Umbilical cord (tissue), 2 donors: ENCODE measurements at places on chromosomes 11 and 22.

GRCh38 chr11:11450744-11451362 is 97.8 kb upstream of the CSNK2A3 start:
- DNase-seq, result peak; percentile 94

- no peak for DNase-seq
These were observed 17.0 kb upstream of the NECTIN1 start for GRCh38 chr11:119745776-119746535.

DNA sequence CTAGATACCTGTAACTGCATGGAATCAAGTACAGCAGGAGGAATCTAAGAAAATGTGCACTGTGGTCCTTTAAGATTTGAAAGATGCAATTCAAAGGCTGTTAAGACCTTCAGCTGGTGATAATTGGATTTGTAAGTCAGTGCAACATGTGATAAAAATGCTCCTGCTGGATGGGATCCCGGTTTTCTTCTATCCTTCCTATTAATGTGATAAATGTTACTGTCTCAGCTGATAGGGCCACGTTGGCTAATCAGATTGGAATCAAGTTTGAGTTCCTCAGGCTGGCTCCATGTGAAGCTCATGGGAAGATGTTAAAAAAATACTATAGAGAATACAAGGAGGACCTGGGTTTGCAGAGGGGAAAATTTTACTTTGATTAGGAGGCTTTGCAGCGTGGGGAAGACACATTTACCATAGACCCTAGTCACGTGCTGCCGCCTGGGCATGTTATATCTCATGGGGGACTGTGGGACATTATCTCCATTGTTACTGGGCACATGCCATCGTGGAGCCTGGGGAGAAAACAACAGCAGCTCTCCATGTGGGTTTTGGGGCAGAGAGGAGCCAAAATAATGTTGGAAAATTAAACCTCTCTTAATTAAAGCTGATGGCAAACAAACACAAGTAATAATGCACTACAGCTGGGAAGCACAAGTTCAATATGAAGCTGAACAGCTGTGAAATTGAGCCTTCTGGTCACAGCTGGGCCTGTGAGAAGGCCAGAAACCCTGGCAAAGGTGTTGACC is 652.5 kb downstream of the NTM start:
- DNase-seq, result peak; percentile 24

- DNase-seq, result no peak
These were observed 240.0 kb downstream of the NXPE2 start for GRCh38 chr11:114918286-114918685.

DNA sequence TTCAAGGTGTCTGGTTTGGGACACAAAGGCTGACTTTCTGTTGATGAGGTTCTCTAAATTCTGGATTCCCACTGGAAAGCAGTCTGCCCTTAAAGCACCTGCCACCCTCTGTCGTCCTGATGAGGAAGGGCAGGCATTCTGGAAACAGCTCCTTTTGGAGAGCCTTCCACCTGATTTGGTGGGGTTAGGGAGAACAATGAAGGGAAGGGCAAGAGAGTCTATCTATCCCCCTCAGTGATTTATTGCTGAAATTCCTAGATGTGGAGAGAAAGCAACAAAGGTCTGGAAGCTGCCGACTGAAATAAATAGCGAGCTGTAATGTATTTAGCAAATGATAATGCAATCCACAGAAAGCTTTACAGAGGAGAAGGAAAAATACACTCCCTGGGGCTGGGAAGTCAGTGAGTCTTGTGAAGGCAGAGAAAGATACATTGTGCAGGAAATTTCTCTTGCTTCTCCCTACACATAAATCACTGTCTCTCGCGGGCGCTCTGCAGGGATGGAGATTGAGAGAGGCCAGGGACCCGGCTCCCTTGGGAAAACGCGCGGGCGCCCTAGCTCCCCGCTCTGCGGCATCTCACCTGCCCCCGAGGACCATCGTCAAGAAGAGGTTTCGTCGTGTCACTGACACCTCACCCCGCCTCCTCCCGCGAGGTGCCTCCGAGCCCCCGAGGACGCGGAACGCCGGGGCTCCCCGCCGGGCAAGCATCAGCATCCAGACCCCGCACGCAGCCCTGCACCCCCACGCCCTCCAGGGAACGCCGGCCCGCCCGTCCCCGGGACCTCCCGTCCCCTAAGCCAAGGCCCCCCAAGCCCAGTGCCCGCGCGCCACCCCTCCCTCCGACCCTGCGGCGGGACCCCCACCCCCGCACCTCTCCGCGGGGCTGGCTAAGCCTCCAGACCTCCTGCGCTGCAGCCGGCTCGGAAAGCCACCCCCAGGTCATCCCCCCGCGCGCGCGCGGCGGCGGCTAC is 673 bp downstream of the CDON start:
- DNase-seq, result peak; percentile 56

DNA sequence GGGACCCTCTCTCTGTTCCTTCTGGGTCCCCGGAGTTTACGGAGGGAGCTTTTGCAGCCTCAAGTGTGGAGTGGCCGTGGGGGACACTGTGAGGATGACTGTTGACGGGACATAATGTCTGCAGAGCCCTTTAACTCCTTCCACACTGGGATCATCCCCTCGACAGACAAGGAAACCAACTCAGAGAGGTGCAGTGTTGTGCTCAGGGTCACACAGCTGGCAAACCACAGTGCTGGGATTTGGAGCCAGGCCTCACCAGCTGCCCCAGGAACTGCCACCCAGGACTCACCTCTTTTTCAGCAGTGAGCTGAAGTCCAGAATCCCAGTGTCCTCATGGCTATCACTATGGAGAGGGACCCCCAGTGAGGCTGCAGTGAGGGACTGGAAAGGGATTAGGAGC is 5.4 kb downstream of the MYBPC3 start:
- no peak for DNase-seq

GRCh38 chr11:17643506-17644405 is 75.6 kb upstream of the MYOD1 start:
- no peak for DNase-seq

GRCh38 chr22:19430890-19431541 is 517 bp downstream of the HIRA start:
- DNase-seq, result peak; percentile 18

DNA sequence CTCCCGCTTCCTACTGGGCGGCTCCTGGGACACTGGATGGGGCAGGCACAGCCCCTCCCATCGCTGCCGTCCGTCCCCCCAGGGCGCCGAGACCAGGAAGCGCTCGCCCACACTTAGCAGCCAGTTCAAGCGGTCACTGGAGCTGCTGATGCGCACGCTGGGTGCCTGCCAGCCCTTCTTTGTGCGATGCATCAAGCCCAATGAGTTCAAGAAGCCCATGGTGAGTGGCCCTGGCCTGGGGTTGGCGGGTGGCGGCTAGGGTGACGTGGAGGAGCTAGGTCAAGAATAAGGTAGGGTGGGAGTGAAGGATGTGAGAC is 44.6 kb downstream of the MYO7A start:
- DNase-seq, result no peak

DNA sequence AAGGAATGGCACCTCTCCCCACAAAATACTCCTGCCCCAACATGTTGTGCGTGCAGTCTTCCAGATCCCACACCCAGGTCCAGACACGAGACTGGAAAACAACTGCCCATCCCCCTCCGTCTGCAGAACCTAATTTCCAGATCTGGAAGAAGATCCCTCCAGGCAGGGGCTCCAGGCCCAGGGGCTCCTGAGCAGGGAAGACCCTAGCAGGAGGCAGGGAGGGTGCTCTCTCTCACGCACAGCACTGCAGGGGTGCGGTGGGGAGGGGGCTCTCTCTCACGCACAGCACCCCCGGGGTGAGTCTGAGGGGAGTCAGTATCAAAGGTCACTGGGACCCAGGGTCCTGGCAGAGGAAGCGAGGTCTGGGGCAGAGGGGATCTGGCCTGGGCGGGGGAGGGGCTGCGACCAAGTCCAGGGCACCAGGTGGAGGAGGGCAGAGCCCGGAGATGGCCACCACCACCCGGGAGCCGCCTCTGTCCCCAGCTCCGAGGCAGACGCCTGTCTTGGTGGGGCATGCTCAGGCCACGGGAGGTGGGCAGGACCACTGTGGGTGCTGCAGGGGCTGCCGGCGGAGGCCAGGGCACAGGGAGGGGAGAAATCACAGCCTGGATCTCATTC is 1.7 kb downstream of the MLC1 start:
- peak; percentile 52 for DNase-seq

- no peak for DNase-seq
These were observed 67.2 kb downstream of the SLC17A6 start for GRCh38 chr11:22405377-22405776.

DNA sequence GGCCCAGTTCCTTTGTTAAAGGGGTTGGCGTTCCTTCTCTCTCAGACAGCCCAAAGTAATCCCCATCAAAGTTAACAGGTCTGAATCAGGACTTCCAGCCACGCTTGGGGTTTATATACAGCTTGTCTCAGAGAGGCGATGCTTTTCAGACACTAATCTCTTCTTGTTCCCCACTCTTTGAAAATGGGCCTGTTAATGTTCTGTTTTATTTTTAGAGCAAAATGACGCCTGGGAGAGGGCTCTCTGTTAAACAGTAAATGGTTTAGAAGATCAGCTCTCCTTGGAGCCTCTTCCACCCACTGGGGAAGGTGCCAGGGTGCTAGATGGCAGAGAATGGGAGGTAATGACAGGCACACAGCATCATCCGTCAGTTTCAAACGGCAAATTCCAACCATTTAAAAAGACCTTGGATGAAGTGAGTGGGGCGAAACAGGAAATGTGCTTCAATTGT is 235.9 kb upstream of the NARS2 start:
- DNase-seq, result peak; percentile 85

- DNase-seq, result no peak
These were observed 7.4 kb upstream of the RCE1 start for GRCh38 chr11:66835768-66836405.

- peak; percentile 61 for DNase-seq
These were observed 19.7 kb upstream of the SLC3A2 start for GRCh38 chr11:62860835-62861563.

- DNase-seq, result no peak
These were observed 1074.9 kb downstream of the FAM181B start for GRCh38 chr11:81658722-81659121.

DNA sequence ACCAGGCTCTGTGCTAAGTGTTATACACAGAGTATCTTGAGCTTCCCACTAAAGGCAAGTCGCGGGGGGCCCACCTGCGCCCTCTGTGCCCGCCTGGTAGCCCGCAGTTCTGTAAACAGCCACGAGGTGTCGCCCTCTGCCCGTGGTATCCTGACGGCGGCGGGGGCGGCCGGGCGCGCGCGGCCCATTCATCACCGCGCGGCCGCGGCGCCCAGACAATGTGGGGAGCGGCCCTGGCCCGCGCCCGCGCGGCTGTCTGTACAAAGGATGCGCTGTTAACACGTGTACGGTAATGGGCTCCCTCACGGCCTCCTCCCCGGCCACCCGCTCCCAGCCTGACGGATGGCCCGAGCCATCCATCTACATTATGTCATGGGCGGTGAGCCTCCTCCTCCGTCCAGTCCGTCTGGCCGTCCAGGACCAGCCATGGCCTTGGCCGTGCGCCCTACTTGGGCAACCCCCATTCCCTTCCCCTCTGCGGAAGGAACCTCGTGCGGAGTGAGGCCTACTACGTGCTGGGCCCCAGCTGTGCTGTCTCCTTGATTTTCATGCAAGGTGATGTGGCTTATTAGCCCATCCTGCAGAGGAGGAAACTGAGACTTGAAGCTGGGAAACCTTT is 99.4 kb downstream of the MIAT start:
- peak; percentile 29 for DNase-seq

DNA sequence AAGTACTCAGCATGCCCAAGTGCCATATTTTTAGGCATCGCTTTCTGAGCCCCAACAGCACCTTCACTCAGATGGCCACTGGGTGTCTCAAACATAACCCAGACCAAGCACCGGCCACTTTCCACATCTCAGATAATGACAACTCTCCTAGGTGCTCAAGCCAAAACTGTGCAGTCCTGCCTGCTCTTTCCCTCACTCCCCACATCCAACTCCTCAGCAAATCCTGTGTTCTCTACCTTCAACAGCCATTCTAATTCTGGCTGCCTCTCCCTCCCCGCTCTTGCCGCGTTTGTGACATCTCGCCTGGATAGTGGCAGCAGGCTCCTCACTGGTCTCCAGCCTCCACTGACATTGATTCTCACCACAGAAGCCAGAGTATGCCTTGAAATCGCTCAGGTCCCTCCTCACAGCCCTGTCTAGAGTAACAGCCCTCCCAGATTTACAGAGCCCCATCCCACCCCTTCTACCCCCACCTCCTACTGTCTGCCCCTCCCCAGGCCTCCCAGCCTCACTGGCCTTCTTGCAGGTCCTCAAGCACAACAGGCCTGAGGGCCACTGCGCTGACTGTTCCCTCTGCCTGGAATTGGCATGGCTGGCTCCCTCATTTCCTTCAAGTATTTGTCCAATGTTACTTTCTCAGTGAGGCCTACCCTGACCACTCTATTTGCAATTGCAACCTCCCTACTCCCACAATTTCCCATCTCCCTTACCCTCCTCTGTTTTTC is 1.3 kb upstream of the PHETA2 start:
- DNase-seq, result no peak

GRCh38 chr11:119842731-119843130 is 113.7 kb upstream of the NECTIN1 start:
- no peak for DNase-seq

GRCh38 chr11:20839231-20839630 is 169.8 kb downstream of the NELL1 start:
- no peak for DNase-seq

GRCh38 chr11:78127403-78127802 is 12.0 kb downstream of the ALG8 start:
- no peak for DNase-seq

- DNase-seq, result peak; percentile 72
These were observed 39.0 kb downstream of the CTNND1 start for GRCh38 chr11:57800444-57801182.

DNA sequence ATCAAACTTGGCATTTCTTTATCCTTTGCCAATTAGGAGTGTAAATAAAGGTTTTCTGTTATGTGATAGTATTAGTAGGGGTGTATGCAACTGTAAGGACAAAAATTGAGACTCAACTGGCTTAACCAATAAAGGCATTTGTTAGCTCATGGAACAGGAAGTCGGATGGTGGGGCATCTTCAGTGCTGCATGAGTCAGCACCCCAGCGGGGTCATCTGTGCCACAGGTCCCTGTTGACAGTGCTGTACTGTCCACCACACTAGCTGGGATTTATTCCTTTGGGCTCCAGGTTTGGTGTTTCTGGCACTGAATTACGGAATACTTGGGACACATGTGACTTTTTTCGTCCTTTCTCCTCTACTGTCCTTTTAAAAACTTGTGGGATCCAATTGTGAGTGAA is 86.0 kb downstream of the PPP6R3 start:
- DNase-seq, result no peak

DNA sequence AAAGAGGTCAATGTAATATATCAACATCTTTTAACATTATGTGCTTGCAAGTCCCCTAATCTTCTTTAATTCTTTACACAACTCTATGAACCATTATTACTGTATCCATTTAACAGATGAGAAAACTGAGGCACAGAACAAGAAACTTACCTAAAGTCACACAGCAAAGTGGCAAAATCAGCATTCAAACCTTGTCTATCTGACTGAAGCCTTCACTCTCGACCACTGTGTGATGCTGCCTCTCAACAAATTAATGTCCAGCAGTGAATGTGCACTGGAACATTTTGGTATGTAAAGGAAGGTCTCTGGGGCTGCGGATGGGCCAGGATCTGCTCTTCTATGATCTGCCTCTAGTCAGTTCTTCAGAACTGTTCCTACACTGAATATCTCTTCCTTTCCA is 42.1 kb downstream of the PRCP start:
- no peak for DNase-seq

- DNase-seq, result no peak
These were observed 3.6 kb upstream of the SORL1 start for GRCh38 chr11:121448431-121448941.

GRCh38 chr11:74777877-74778276 is 29.2 kb downstream of the RNF169 start:
- DNase-seq, result no peak

GRCh38 chr22:32660292-32660691 is 141.2 kb upstream of the TIMP3 start:
- DNase-seq, result peak; percentile 72

GRCh38 chr22:47125603-47126002 is 363.2 kb downstream of the TBC1D22A start:
- DNase-seq, result no peak
